ENCODE measurements at places on chromosomes 6 and 20.
A peak's percentile ranks its signal among the peaks of the same experiment; 100 is the strongest.

DNA sequence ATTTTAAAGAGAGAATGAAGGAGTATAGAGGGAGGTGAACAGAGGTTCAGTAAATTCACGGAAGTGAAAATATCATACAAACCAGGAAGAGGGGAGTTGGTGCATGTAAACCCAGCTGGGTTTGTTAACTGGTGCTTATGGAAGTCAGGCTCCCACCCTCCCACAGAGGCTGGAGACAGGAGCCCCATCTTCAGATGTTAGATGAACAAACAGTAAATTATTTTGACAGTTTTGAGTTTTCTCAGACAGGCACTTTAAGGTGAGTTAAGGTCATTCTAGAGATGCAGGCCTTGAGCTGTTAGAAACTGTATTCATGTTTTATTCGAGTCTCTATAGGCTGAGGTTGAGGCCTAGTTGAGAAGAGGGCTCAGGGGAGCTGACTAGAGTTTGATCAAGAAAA lies 41.8 kb upstream of the FUCA2 start:
- no peak for DNase-seq

DNA sequence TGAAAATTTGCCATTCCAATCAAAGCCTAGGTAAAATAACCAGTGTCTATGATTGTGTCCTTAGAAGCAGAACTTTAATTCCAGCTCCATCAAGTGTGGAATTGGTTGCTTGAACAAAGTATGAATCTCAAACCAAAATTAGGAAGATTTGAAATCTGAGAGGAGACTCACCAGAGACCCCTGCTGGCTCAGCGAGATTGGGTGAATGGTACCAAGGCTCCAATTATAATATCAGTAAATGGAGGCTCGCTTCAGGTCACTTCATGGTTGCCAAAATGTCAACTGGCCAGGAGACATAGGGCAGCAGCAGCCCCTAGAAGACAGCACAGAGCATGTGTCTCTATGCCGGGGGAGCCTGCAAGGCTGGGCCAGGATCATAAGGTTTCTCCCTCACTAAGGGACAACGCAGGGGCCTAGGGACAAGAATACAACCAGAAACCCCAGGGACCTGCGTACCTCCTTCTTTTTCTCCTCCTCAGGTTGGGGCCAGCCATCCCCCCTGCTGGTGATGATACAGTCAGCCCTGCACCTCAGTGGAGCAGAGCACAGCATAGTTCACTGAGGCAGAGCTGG lies 14.0 kb downstream of the RBL1 start:
- no peak for DNase-seq

- DNase-seq, result no peak
These were observed 159.7 kb upstream of the RPS6KA2 start for GRCh38 chr6:166786704-166787293.

GRCh38 chr6:116387374-116387773 lies 16.6 kb downstream of the DSE start:
- no peak for DNase-seq

DNA sequence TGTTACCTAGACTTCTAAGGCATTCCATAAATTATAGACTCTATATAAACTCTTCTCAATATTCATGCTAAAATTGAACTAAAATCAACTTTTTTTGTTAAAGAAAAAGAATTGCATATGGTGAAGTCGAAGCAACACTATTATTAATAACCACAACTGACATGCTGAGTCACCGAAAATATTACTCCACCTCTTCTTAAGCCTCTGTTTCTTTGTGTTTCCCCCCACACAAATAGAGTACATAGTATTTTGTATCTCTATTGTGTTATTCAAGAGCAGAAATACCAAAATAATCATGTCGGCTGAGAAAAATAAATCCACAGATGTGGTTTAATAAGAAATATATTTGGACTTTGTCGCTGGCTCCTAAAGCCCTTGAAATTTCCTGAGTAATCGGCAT lies 23.8 kb downstream of the TFB1M start:
- no peak for DNase-seq

GRCh38 chr6:92111386-92111785 lies 1308.0 kb downstream of the EPHA7 start:
- DNase-seq, result no peak

DNA sequence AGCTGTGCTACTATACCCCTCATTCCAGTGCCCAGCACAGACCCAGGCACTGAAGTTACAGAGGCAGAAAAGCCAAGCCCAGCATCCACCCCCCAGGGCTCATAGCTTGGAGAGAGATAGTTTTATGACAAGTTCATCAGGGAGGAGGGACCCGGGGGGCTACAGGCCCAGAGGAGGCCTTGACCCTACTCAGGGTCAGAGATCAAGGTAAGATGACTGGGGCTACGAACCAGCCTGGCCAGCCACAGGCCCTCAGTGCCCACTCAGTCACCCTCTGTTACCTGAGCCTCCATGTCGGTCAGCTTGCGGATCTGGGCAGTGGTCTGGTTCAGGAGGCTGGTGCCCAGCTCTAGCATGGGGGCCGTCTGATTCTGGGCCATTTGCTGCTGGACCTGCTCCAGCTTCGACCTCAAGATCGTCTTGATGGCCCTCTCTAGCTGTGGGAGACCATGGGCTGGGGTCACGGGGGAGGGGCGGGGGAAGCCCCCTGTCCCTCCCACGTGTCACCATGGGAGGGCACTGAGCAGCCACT lies 26.1 kb downstream of the ANGPT4 start:
- DNase-seq, result no peak

DNA sequence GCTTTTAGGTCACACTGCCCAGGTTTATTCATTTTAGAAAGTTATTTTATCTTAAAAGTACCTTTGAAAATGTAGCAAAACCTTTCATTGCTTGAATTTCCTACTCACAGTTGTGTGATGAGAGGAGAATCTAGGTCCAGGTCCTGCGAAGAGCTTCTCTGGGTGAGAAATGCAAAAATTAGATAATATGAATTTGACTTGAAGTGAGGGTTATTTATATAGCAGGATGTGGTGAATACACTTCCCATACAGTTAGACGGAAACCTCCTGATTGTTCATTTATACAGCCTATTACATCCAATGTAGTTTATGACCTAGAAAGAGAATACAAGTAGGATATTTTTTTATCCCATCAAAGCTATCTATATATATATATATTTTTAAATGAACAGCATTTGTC lies 30.5 kb downstream of the CDKAL1 start:
- no peak for DNase-seq

DNA sequence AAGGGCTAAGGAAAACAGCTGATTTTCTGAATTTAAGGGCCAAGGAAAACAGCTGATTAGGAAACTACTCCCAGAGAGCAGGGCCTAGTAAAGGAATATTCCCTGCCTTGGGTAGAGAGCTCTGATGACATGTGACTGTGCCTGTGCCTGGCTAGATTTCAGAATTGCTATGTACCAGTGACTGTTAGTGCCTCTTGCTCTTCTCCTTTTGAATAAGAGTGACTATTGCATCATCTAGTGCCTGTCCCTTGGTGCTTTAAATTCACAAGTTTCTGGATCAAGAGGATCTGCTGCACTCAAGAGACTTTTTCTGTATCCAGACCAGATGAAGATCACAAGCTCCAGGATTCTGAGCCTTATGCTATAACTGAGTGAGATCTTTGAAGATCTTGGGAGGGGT lies 332.9 kb downstream of the KIF16B start:
- no peak for DNase-seq

DNA sequence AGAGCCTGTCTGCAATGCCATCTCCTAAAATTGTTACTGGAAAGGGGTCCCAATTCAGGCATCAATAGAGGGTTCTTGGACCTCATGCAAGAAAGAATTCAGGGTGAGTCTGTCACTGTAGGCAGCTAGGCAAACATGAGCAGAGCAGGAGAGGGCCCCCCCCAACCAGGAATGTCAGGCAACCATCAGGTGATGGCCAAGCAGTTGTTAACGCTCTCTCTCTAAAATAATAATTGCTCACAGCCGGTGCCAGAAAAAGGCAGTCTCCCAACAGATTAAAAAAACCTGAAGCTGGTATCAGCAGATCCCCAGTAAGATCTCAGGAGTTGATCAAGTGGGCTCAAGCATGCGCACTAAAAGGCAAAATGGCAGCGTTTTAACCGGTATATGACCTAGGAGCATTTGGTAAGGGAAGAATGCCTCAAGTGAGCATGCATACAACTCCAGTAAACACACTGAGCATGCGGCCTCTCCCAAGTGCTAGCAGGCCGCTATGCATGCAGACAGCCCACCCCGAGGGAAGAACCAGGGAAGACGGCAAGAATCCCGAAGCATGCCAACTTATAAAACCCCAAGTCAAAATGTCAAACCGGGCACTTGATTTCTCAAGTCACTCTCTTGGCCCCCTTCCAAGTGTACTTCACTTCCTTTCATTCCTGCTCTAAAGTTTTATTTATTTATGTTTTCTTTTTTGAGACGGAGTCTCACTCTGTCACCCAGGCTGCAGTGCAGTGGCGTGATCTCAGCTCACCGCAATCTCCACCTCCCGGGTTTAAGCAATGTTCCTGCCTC lies 44.0 kb upstream of the RNGTT start:
- DNase-seq, result no peak

DNA sequence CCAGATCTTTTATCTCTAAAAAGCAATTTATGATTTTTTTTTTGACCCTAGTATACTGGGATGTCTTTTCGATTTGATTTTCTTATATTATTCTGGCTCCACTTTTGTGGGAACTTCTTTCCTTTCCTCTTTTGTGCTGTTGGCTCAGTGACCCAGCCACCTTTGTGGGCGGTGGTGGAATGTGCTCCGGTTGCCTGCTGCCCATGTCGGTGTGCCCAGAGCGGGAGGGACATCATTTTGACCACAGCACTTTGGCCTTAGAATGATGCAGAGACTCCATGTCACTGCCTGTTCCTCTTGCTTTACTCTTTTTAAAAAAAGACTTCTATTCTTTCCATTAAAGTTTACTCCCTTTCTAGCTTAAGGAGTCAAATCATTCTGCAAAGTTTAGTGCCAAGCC lies 198.0 kb downstream of the FARS2 start:
- DNase-seq, result no peak

DNA sequence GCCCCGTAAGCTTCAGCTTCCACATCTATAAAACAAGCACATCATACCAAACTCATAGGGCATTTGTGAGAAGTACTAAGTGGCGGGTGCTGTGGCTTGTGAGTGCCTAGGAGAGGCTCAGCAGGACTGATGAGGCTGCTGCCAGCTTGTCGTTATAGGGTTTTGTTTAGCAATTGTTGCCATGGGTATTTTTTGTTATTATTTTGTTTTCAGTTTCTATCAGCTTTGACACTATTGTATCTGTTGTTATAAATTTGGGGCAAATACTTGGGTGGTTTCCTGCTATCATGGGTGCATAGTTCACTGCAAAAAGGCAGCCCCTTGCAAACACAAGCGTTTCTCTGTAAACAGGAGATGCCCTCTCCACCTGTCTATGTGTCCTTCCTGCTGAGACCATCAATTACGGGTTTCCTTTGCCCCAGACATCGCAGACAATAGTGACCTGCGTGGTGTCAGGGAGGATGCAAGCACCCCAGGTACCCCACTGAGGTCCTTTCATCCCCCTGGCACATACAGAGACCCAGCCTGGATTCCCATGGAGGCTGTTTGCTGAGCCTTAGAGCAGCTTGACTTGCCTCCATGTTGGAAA lies 3.1 kb upstream of the CCDC167 start:
- DNase-seq, result peak; percentile 73
